T-cell (primary cell): ENCODE measurements at places on chromosomes 16 and 17.

DNA sequence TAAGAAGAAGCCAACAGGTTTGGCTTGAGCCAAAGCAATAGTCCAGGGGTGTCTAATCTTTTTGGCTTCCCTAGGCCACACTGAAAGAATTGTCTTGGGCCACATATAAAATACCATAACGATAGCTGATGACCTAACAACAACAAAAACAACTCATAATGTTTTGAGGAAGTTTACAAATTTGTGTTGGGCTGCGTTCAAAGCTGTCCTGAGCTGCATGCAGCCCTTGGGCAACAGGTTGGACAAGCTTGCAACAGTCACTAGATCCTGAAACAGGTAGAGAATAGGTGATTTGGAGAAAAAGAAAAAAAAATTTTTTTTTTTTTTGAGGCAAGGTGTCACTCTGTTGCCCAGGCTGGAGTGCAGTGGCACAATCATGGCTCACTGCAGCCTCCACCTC lies 4.5 kb downstream of the CRYBA1 start:
- DNase-seq: no peak

DNA sequence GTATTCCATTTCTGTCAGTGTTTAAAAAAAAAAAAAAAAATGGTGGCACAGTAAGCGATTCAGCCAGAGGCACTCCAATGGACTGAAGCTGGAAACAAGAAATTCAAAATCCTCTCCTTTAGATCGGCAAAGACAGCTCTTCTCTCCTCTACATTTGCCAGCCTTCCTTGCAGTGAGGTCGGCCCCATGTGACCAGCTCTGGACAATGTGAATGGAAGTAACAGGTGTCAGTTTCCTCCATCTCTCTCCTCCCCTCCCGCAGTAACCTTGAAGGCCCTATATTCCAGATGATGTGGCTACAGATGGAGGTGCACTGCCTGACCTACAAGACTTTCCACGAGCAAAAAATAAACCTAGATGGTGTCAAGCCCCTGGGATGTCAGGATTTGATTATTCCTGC lies 15.0 kb downstream of the CUEDC1 start:
- DNase-seq: no peak

DNA sequence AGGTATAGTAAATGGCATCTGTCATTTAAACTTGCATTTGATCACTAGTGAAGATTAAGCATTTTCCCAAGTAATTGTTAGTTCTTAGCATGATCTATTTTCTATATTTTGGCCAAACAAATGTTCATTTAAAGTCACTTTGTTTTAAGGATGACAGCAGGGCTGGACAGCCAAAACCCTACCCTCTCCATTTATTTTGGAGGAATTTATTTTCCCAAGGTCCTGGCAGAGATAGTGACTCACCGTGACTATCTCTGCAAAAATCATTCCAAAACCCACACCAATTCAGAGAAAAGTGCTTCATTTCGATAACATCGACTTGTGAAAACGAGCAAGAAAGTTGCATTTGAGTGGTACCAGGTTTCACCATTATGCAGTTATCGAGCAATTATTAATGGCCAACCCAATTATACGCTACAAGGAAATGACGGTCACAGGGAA lies 665 bp upstream of the AKAP1 start:
- DNase-seq: no peak

- no peak for DNase-seq
Observed at GRCh38 chr16:2783581-2784357, 3.6 kb downstream of the PRSS33 start.

- DNase-seq: no peak
Observed at GRCh38 chr16:85651629-85652430, 36.9 kb downstream of the GINS2 start.

GRCh38 chr16:1378804-1379303 lies 27.1 kb downstream of the GNPTG start:
- peak; percentile 78 for DNase-seq

DNA sequence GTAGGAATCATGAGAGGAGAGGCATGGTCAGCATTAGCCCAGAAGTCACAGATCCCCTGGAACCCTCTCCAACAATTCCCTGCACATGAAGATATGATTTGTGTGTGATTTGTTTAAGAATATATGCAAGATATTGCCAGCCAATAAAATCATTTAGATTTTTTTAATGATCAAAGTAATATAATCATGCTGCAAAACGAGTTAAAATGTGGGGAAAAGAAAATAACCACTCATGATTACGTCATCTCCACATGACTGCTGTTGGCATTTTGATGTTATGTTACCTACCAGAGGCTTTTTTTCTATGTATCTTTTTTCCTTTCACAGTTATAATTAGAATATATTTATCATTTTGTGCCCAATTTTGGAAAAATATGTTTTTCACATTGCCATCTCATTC lies 22.4 kb downstream of the SLC35G3 start:
- peak; percentile 12 for DNase-seq

DNA sequence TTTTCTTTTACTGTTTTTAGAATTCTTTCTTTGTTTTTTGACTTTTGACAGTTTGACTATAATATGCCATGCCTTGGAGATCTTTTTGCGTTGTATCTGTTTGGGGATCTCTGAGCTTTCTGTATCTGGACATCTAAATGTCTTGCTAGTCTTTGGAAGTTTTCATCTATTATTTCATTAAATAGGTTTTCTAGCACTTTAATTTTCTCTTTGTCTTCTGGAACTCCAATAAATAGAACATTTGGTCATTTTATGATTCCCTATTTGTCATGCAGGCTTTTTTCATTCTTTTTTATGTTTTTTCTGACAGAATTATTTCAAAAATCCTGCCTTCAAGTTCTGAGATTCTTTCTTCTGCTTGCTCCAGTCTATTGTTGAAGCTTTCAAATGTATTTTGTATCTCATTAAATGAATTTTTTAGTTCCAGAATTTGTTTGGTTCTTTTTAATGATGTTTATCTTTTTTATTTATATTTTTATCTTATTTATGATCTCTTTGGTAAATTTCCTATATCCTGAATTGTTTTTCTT lies 201.4 kb downstream of the CHD9NB start:
- no peak for DNase-seq
